ENCODE measurements at places on chromosomes 13 and 19.

DNA sequence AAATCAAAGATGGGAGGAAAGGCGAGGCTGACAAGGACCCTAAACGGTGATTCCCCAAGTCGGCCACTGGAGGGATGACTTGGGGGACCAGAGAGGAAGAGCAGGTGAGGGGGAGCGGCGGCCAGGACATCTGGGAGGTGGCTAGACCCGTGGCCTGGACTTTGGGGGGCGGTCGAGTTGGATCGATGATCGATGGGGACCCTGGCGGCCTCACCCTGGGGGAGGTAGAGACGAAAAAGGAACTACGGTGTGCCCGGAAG is 7.7 kb upstream of the CIRBP start:
- no peak for DNase-seq

GRCh38 chr19:2371656-2372055 is 11.6 kb downstream of the TMPRSS9 start:
- DNase-seq: no peak

GRCh38 chr13:69947582-69947981 is 160.0 kb upstream of the ATXN8OS start:
- no peak for DNase-seq

- no peak for DNase-seq
These were observed 21.3 kb downstream of the VRK3 start for GRCh38 chr19:50003810-50004419.

DNA sequence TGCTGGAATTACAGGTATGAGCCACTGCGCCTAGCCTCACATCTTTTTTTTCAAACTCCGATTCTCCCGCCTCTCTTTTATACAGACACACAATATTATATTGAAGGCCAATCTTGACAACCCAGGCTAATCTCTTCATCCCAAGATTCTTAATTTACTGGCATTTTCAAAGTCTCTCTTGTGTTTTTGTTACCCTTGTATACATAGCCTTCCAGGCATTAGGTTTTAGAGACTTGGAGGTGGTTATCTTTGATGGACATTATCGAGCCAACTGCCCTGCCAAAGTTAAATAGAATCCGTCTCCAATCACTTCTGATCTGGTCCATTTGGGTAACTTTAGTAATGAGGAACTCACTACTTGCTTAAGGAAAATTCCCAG is 14.4 kb upstream of the CYP2A7 start:
- DNase-seq: no peak
